ENCODE measurements at places on chromosomes 3 and 15.

GRCh38 chr3:184391266-184391665 is 11.4 kb downstream of the CHRD start:
- DNase-seq = no peak

DNA sequence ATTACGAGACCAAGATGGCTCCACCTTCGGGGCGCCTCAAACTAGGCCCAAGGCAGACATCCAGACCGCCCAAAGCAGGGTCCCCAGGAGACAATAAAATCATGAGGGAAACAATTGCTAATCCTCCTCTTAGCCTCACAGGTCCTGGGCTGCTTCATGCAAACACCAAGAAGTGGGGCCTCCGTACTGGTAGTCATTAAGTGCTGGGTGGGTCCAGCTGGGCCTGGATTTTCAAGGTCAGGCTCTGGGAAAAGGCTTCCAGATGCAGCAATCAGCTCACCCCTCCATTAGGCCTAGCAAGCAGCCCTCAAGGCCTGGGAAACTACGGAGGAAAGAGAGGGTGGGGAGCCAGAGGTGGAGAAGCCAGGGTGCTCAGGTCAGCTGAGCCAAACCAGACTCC is 634 bp downstream of the FBXL22 start:
- no peak for DNase-seq

- DNase-seq = no peak
These were observed 25.8 kb upstream of the RPL39L start for GRCh38 chr3:187165144-187165543.

DNA sequence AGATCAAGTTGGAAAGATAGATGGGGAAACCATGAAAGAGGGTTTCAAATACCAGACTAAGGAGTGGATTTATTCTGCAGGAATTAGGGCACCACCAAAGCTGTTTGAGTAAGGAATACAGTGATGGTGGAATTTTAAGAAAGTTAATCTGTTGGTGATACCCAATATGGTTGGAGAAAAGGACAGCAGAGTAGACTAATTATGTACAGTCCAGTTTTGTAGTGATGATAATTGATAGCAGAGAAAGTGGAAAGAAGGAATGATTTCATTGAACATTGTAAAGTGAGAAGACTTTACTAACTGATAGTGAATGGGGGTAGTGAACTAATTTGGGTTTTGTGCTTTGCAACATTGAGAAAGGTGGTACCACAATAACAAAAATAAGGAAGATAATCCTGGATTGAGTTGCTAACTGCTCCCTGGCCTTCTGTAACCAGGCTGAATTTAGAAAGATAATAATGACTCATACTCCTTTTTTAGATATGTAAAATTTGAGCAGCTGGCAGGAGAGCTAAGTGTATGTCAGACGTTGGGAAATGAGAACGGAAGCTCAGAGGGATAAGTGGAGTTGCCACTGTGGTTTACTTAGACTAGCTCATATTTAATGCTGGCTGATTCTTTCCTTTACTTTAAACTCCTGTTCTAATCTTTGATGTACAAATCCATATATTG is 16.9 kb downstream of the TCAIM start:
- DNase-seq = no peak

- DNase-seq = no peak
These were observed 303.2 kb downstream of the ZIC1 start for GRCh38 chr3:147712357-147712756.

GRCh38 chr3:59800481-59800880 is 750.7 kb upstream of the CFAP20DC start:
- DNase-seq = no peak

GRCh38 chr3:103393395-103394186 is 958.8 kb downstream of the ZPLD1 start:
- DNase-seq = no peak

GRCh38 chr15:70794596-70795310 is 31.4 kb upstream of the UACA start:
- DNase-seq = no peak

- DNase-seq = no peak
These were observed 6.7 kb downstream of the ITIH1 start for GRCh38 chr3:52784021-52784621.

DNA sequence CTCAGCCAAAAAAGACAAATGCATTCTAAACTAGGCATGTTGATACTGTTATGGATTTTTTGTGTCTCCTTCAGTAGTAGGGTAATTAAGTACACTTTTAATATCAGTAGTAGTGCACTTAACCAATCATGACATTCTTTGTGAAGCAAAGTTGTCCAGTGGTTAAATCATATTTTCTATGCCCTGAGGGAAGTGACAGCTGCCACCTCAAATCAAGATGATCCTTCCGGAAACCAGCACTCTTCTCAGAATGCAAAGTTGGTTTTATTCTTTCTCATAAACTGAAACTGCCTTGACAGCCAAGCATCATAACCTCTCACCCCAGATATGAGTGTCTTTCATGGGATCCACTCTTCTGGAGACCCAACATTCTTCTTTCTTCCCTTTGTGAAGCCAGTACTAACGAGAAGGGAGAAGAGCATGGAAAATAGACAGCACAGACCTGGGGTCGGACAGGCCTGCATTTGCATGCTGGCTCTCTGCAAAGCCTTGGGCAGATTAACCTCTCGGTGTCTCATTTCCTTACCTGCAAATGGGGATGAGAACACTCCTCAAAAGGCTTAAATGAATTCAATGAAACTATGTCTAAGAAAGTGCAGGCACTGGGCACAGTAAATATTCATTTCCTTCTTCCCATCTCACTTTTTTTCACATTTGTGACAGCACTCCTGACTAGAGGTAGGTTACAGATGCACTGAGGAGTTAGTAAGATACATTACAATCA is 13.2 kb downstream of the AAGAB start:
- no peak for DNase-seq
